ENCODE measurements at places on chromosomes 1 and 21. TPM values are rescaled to one million over a fixed set of nuclear protein-coding genes. Genes with fewer than 3 reads are reported as not detected.

GRCh38 chr1:161304927-161305866, 4.6 kb downstream of the MPZ start:
- H3K27me3 ChIP-seq = no peaks in the 10 kb centered on the region
- H3K27ac ChIP-seq = no peak overlapping the region
- DNase-seq = no peak
- no peaks in the 10 kb centered on the region for H3K36me3 ChIP-seq

GRCh38 chr1:193156822-193157142, 29.6 kb downstream of the B3GALT2 start:
- DNase-seq = no peak
- H3K4me3 ChIP-seq = no peak overlapping the region
- H3K27me3 ChIP-seq = no peaks in the 10 kb centered on the region
- H3K27ac ChIP-seq = no peak overlapping the region
- no peaks in the 10 kb centered on the region for H3K4me1 ChIP-seq

DNA sequence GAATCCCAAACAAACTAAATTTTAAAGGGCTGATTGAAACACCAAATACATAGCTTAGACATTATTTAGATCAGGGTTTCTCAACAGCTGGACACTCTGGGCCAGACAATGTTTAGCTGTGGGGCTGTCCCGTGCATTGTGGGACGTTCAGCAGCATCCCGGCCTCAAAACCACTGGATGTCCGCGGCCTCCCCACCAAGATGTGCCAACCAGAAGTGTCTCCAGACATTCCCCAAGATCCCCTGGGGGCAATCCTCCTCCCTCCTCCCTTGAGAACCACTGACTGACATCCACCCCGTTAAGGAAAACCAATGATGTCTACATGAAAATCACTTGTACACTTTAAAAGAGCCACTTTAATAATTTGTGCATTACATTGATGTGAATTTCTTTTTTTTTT, 38.4 kb downstream of the CLSTN1 start:
- peak; percentile 63 for DNase-seq
- H3K4me1 ChIP-seq = no peaks in the 10 kb centered on the region
- H3K4me3 ChIP-seq = no peak overlapping the region
- H3K27me3 ChIP-seq = no peaks in the 10 kb centered on the region
- no peaks in the 10 kb centered on the region for H3K36me3 ChIP-seq
- H3K27ac ChIP-seq = no peak overlapping the region

DNA sequence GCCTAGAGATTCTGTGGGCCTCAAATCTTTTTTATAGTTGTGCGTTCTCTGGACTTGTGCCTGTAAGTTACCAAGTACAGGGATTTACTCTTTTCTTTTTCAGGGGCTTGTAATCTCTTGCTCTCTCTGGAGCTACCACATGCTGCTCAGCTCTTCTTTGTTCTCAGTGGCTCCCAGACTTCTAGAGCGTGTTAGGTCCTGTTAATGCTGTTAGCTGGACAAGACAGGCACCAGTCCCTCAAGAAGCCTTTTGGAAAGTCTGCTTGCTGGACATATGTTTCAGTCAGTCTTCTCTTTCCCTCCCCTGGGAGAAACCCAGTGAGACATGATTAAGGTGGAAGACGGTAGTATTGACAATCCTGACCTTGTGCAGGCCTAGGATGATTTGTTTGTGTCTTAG, 29.4 kb downstream of the KCNK2 start:
- no peaks in the 10 kb centered on the region for H3K36me3 ChIP-seq
- no peak for DNase-seq
- H3K27me3 ChIP-seq = no peaks in the 10 kb centered on the region
- H3K27ac ChIP-seq = no peak overlapping the region
- H3K4me3 ChIP-seq = no peak overlapping the region
- no peaks in the 10 kb centered on the region for H3K4me1 ChIP-seq

The PHACTR4 gene
- 32.4 TPM for total RNA-seq

DNA sequence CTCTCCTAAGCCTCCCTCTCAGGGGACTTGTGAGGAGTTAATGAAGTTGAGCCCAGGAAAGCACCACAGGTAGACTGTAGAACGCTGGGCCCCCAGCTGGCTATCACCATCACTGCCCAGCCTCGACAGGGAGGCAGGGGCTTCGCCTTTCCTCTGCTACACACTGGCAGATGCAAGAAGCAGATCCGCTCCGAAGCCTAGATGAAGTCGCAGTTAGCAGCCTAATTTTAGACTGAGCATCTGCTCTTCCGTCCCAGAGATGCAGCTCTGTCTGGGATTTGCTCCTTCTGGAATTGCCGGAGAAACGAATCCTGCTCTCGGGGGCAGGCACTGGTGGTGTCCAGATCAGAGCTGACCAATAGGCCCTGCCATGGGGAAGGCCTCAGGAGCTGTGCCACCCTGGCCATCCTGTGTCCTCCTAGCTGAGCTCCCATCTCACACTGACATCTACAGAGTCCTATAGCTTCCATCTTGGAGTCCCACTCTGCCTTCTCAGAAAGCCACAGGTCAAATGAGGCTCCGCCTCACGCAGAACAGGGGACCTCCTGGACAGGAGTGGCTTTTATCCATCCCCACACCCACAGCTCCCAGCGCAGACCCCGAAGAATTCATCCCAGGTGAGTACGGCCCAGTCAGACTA, 186.8 kb upstream of the EDN2 start:
- no peaks in the 10 kb centered on the region for H3K4me1 ChIP-seq
- H3K36me3 ChIP-seq = no peaks in the 10 kb centered on the region
- no peak overlapping the region for H3K27ac ChIP-seq
- H3K27me3 ChIP-seq = no peaks in the 10 kb centered on the region

- H3K36me3 ChIP-seq = no peaks in the 10 kb centered on the region
- H3K4me3 ChIP-seq = no peak overlapping the region
- no peak for DNase-seq
- H3K4me1 ChIP-seq = no peaks in the 10 kb centered on the region
- no peak overlapping the region for H3K27ac ChIP-seq
- H3K27me3 ChIP-seq = no peaks in the 10 kb centered on the region
These were observed 93.3 kb downstream of the GLIS1 start for GRCh38 chr1:53645690-53646078.

The CAMK2N1 gene
- 21.8 TPM for total RNA-seq

GRCh38 chr1:199931666-199932377, 95.7 kb upstream of the NR5A2 start:
- DNase-seq = no peak
- no peaks in the 10 kb centered on the region for H3K4me1 ChIP-seq
- no peak overlapping the region for H3K27ac ChIP-seq
- H3K4me3 ChIP-seq = no peak overlapping the region
- H3K36me3 ChIP-seq = no peaks in the 10 kb centered on the region

DNA sequence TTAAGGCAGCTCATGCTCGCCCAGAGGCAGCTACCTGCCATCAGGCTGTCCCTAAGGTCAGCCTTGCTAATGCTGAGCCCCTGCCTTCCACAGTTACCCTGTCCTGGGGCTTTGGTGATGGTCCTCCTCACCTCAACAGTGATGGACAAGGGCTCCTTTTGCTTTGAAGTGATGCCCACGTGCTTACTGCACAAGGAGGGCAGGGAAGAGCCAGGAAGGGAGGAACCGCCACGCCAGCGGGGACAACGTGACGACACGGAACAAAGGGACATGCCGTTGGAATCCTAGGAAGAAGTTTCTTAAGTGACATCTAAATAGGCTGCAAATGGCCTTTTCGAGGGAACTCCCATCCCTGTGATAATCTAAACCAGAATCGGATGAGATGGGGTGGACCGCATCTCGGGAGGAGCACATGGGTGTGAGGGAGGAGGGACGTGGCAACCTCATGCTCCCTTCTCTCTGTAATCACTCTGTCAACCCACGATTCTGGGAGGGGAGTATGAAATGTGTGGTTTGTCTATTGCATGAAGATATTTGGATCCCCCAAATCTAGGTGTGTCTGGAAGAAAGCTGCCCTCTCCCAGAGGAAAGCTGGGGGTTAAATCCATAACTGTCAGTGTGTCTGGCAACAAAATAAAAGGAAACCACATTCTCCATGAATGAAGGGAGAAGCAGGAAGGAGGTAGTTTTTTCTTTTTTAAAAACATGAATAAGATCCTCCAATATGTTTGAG, 110.9 kb upstream of the IRF2BP2 start:
- no peaks in the 10 kb centered on the region for H3K36me3 ChIP-seq
- H3K27ac ChIP-seq = peak overlapping the region; percentile 96
- no peaks in the 10 kb centered on the region for H3K27me3 ChIP-seq
- H3K4me1 ChIP-seq = peaks cover 11% of the 10 kb centered on the region
- no peak overlapping the region for H3K4me3 ChIP-seq

The SYPL2 gene
- total RNA-seq = 5.9 TPM

- DNase-seq = no peak
- no peak overlapping the region for H3K27ac ChIP-seq
- peaks cover 3% of the 10 kb centered on the region for H3K4me1 ChIP-seq
- H3K4me3 ChIP-seq = no peak overlapping the region
- H3K27me3 ChIP-seq = no peaks in the 10 kb centered on the region
- no peaks in the 10 kb centered on the region for H3K36me3 ChIP-seq
These were observed 193.8 kb downstream of the LYPLAL1 start for GRCh38 chr1:219367496-219367895.

The RPTN gene
- total RNA-seq = not detected

DNA sequence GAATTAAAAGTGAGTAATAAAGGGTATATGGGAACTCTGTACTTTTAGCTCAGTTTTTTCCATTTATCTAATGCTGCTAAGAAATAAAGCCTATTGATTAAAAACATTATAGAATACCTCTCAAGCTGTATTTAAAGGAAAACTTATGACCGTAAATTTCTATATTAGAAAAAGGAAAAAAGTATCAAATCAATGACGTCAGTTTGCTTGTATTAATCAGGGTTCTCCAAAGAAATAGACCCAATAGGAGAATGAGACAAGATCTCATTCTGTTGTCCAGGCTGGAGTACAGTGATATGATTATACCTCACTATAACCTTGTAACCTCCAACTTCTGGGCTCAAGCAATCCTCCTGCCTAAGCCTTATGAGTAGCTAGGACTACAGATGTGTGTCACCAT, 15.4 kb upstream of the LRIF1 start:
- H3K4me3 ChIP-seq = no peak overlapping the region
- H3K4me1 ChIP-seq = no peaks in the 10 kb centered on the region
- DNase-seq = no peak
- H3K27ac ChIP-seq = no peak overlapping the region

GRCh38 chr1:243731974-243732625, 117.9 kb downstream of the AKT3 start:
- H3K4me1 ChIP-seq = peaks cover 2% of the 10 kb centered on the region
- peak; percentile 45 for DNase-seq

GRCh38 chr1:55348356-55348755, 133.2 kb upstream of the USP24 start:
- no peak overlapping the region for H3K4me3 ChIP-seq
- no peak for DNase-seq
- no peaks in the 10 kb centered on the region for H3K27me3 ChIP-seq
- H3K27ac ChIP-seq = no peak overlapping the region
- H3K36me3 ChIP-seq = no peaks in the 10 kb centered on the region

DNA sequence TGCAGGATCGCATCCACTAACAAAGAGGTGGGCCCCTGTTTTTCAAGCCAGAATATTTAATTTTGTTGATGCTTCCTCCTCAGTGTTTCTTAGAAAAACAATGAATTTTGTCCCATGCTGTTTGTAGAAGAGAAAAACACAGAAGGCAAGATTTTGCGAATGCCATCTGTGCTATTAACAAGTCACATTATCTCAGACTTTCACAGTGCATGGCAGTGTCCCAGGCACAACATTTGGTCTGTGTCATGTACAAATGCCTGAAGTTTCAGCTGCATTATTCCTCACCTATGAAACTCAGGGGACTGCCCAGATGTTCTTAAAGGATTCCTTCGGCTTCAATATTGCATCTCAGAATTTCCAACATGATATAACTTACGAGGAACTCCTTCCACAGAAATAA, 99.6 kb upstream of the ZC3H11B start:
- H3K4me1 ChIP-seq = no peaks in the 10 kb centered on the region
- no peak overlapping the region for H3K27ac ChIP-seq
- H3K4me3 ChIP-seq = no peak overlapping the region
- no peaks in the 10 kb centered on the region for H3K36me3 ChIP-seq
- no peaks in the 10 kb centered on the region for H3K27me3 ChIP-seq
- DNase-seq = no peak

- no peak overlapping the region for H3K4me3 ChIP-seq
- DNase-seq = no peak
- no peaks in the 10 kb centered on the region for H3K27me3 ChIP-seq
These were observed 62.3 kb upstream of the ARTN start for GRCh38 chr1:43871181-43871910.

DNA sequence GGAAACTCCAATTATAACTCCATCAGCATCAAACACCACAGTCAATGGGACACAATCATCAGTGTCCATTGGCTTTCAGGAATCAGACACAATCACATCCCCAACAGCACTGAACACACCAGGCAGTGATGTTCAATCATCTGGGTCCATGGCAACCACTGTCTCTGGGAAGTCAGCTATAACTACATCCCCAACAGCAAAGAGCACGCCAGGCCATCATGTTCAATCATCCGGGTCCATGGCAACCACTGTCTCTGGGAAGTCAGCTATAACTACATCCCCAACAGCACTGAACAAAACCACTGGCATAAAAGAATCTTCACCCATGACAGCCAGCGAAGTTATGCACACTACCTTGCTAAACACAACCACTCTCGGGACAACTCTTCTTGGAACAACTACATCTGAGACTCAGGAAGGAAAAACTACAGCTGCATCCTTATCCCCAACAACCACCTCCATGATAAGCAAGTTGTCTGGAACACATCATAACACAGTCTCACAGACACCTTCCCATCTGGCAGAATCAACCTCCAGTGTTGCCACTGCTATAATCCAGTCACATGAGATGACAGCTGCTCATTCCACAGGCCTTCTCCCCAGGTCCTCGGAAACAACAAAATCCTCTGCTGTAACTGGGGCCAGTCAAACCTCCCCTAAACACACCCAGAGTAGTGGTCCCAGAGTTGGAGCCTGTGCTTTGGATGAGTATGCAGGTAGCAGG, 19.9 kb downstream of the CATSPER4 start:
- DNase-seq = no peak
- H3K36me3 ChIP-seq = no peaks in the 10 kb centered on the region
- H3K27ac ChIP-seq = no peak overlapping the region
- no peaks in the 10 kb centered on the region for H3K4me1 ChIP-seq

- no peak overlapping the region for H3K27ac ChIP-seq
- DNase-seq = peak; percentile 52
- no peaks in the 10 kb centered on the region for H3K4me1 ChIP-seq
- H3K27me3 ChIP-seq = no peaks in the 10 kb centered on the region
These were observed 17.2 kb upstream of the ZBTB8B start for GRCh38 chr1:32447469-32448185.

- no peaks in the 10 kb centered on the region for H3K4me1 ChIP-seq
- H3K27ac ChIP-seq = no peak within 1 kb of the TSS
- peak; percentile 97 for DNase-seq
- no peaks in the 10 kb centered on the region for H3K27me3 ChIP-seq
- H3K4me3 ChIP-seq = peak within 1 kb of the TSS; percentile 84
- H3K36me3 ChIP-seq = no peaks in the 10 kb centered on the region
These were observed at the start of gene HLX for GRCh38 chr1:220879076-220879508. Gene HLX (plus strand): TSS chr1:220879443. CDS start chr1:220879858, 415 bp downstream.

DNA sequence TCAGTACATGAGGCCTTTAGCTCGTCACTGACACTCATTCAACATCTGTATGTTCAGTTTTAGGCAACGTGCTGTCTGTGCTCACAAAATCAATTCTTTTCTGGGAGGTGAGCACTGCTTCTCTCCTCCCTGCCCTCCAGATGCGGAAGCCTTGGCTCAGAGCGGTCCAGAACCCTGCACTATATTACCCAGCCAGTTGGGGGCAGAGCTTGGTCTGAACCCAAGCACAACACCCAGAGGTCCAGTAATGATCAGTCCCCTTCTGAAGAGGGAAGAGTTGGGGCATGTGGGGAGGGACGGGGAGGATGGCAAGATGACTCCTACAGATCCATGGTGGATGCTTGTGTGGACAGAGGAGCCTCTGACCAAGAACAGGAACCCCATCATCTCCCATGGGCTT, 5.6 kb upstream of the DSCAM start:
- no peaks in the 10 kb centered on the region for H3K27me3 ChIP-seq
- no peak overlapping the region for H3K4me3 ChIP-seq
- H3K36me3 ChIP-seq = no peaks in the 10 kb centered on the region
